ENCODE measurements at places on chromosomes 12 and 14.
A peak's percentile ranks its signal among the peaks of the same experiment; 100 is the strongest.

DNA sequence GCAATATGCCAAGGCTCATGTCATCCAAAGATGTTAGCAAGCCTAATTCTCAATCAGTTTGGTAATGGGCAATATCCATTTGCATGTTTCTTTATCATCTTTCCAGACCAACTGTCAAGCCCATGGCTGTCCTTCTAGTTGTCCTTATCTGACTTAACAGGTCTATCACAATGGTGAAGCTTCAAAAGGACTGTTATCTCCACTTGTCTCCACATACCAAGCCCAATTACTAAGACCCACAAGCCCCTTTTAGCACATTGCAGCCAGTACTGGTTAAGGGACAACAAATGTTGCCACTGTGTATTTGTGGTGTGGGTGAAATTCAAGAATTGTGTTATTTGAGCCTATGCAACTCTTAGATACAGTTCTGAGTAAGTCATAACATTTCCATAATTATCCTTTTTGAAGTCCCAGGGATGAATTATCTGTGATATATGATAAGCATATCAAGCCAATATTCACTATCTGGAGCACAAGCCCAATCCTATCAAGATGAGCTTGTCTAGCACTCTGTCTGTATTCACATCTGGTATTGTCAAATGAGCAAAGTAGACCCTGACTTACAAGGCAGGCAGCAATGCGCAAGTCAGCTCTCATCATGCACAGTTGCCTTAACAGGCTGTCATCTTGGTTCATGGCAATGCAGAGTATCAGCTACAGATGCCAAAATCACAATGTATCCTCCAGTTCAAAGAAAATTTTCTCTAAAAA, 19.3 kb upstream of the ST8SIA1 start:
- no peak for DNase-seq

DNA sequence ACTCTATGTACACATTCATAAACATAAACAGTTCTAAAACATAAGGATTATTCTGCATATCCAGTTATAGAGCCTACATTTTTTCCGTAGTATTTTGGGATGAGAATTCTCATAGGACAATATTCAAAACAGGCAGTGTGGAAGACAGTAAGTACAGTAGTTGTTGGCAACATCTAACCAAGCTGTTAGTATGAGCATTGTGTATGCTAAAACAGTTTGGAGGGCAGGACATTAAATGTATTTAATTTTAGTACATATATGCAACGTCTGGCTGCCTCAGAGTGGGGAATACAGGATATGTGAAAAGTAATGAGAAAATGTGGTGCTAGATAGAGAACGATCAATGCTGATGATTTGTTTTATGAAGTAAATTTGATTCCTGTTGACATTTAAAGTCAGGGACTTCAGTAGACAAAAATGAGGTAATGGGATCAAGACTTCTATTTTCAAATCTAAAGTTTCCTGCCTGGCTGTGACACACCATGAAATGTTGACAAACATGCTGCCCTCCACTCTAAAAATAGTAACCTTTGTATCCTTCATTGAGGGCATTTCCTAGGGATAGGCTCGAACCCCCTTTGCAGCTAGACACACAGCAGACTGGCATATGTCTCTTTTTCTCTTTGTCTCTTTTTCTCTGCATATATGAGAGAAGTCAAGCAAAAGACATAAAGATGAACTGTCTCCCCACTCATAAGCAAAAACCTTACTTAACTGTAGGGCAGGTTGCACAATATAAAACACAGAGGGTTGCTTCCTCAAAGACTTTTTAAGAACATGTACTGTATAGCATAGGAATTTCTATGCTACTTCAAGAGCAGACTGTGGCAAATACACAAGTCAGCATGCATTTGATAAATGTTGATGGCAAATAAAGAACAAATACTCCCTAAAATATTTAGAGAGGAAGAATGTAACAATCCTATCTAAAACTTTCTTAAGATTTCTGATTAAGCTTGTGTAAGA, 75.5 kb upstream of the GTF2A1 start:
- DNase-seq = no peak

- DNase-seq = no peak
These were observed 3.5 kb downstream of the RPS6KL1 start for GRCh38 chr14:74919421-74920165.

GRCh38 chr12:11508699-11509098, 113.3 kb upstream of the PRB2 start:
- no peak for DNase-seq

DNA sequence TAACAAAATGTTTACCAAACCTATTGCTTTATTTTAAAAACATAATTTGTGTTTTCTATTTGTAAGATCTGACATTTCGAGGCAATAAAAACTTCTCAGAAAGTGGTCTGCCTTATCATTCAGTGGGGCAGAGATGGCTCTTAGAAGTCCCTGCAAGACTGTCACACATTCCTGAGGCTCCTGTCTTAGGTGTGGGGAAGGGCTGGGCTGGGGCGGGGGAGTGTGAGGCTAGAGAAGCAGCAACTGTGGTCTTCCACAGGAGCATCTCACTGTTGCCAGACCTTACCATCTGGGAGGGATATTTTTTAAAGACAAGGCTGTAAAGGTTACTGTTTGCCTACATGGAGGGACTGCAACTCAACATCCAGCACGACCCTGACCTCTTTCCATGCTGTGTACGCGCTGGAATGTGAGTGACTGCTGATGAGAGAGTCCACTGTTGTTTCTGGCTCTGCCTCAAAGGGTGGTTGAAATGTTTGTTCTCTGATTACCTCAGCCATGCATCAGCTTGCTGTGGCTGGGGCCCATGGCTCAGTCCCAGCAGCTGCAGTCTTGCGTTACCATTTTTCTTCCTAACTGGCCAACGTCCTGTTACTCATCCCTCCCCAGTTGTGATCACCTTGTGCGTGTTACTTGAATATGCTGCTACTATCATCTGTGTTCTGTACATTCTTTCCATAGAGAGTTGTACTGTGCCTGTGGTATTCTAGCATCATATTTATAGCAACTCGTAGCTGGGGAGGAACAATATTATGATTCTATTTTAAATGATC, 12.4 kb downstream of the ERG28 start:
- peak; percentile 6 for DNase-seq

DNA sequence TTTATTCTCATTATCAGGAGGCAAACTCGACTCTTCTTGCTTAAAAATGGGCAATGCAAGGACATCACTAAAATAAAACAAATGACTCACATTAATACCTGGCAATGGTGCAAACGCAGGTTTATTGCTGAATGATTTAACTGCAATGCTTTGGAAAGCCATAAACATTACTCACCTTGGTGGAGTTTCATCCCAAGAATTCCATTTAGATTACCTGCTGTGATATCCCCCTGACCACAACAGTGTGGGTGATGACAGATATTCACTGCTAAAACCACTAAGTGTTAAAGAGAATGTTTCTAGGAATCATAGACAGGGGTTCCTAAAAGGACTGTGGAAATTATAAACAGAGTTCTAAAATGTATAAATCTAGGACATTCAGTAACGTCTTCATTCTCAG, 35.3 kb upstream of the CSRNP2 start:
- DNase-seq = no peak

- no peak for DNase-seq
These were observed 21.6 kb upstream of the TMCC3 start for GRCh38 chr12:94671917-94672316.

DNA sequence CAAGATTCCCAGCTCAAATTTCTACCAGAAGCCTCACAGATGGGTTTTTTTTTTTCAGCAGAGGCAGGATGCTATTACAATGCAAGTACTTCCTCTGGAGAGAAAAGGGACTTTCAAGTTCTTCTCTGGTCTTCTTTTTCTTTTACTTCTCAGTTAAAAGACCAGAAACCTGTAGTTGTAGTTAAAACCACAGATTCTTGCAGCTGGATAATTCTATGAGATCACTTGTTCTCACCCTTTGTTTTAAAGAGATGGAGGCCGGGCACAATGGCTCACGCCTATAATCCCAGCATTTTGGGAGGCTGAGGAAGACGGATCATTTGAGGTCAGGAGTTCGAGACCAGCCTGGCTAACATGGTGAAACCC, 47.6 kb upstream of the OVCH1 start:
- DNase-seq = no peak

Data from NCI-H2029 treated with DMSO at 0.1 percent for 48 hours (cell line).